ENCODE measurements at places on chromosomes 2 and 18. TPM values are rescaled to one million over a fixed set of nuclear protein-coding genes. Genes with fewer than 3 reads are reported as not detected.

DNA sequence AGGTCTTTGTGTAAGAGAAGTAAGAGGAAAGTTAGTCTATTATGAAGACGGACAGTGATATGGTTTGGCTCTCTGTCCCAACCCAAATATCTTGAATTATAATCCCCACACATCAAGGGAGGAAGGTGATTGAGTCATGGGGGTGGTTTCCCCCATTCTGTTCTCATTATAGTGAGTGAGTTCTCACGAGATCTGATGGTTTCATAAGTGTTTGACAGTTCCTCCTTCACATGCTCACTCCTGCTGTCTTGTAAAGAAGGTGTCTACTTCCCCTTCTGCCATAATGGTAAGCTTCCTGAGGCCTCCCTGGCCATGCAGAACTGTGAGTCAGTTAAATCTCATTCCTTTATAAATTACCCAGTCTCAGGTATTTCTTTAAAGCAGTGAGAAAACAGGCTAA is 67.6 kb downstream of the NEURL3 start:
- no peaks in the 10 kb centered on the region for H3K36me3 ChIP-seq
- DNase-seq: no peak
- H3K27ac ChIP-seq: no peak overlapping the region
- no peaks in the 10 kb centered on the region for H3K4me1 ChIP-seq
- no peaks in the 10 kb centered on the region for H3K27me3 ChIP-seq
- no peak overlapping the region for H3K4me3 ChIP-seq

Gene TOGARAM2
- 0.15 TPM for total RNA-seq

Gene NCKAP5
- total RNA-seq: 10.5 TPM

DNA sequence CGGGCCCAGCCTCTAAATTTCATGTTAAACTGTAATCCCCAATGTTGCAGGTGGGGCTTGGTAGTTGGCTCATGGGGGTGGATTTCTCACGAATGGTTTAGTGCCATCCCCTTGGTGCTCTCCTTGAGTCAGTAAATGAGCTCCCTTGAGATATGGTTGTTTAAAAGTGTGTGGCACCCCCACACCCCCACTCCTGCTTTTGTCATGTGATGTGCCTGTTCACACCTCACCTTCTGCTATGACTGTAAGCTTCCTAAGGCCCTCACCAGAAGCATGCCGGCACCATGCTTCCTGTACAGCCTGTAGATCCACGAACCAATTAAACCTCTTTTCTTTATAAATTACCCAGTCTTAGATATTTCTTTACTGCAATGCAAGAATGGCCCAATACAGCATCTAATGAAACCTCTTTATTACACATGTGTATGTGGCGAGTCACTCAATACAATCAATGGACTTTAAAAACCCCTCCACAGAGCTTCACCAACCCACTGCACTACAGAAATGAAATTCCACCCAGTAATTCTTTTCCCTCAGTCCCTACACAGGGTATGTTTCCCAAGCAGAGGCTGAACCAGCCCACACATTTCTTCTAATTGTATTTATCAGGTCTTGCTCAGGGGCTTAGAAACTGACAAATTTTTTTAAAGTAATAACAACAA is 47.3 kb downstream of the WDFY1 start:
- H3K36me3 ChIP-seq: peaks cover 4% of the 10 kb centered on the region
- no peaks in the 10 kb centered on the region for H3K4me1 ChIP-seq
- no peak overlapping the region for H3K27ac ChIP-seq
- H3K27me3 ChIP-seq: no peaks in the 10 kb centered on the region
- no peak for DNase-seq
- no peak overlapping the region for H3K4me3 ChIP-seq

DNA sequence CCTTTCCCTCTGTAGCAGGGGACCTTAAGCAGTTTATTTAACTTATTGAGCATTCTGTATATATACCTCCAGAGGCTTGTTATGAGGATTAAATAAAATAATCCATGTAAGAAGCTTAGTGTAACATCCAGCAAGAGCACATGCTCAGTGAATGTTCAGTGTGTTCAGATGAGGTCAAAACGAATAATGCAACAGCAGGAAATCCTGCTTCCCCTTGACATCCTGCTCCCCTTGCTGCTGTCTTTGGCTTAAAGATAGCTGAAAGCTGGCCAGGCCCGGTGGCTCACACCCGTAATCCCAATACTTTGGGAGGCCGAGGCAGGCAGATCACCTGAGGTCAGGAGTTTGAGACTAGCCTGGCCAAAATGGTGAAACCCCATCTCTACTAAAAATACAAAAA is 68.7 kb downstream of the COL4A4 start:
- no peak overlapping the region for H3K27ac ChIP-seq
- H3K4me1 ChIP-seq: no peaks in the 10 kb centered on the region
- no peak overlapping the region for H3K4me3 ChIP-seq
- no peaks in the 10 kb centered on the region for H3K27me3 ChIP-seq

- peak; percentile 88 for DNase-seq
- H3K4me1 ChIP-seq: peaks cover 10% of the 10 kb centered on the region
- no peak overlapping the region for H3K4me3 ChIP-seq
- peak overlapping the region; percentile 74 for H3K27ac ChIP-seq
- peaks cover 32% of the 10 kb centered on the region for H3K27me3 ChIP-seq
Measured at GRCh38 chr2:219001577-219002394, 8.6 kb upstream of the CRYBA2 start.

- H3K4me1 ChIP-seq: no peaks in the 10 kb centered on the region
- no peak for DNase-seq
- H3K4me3 ChIP-seq: no peak overlapping the region
- H3K27ac ChIP-seq: no peak overlapping the region
Measured at GRCh38 chr2:236993-237539, 26.8 kb downstream of the SH3YL1 start.

DNA sequence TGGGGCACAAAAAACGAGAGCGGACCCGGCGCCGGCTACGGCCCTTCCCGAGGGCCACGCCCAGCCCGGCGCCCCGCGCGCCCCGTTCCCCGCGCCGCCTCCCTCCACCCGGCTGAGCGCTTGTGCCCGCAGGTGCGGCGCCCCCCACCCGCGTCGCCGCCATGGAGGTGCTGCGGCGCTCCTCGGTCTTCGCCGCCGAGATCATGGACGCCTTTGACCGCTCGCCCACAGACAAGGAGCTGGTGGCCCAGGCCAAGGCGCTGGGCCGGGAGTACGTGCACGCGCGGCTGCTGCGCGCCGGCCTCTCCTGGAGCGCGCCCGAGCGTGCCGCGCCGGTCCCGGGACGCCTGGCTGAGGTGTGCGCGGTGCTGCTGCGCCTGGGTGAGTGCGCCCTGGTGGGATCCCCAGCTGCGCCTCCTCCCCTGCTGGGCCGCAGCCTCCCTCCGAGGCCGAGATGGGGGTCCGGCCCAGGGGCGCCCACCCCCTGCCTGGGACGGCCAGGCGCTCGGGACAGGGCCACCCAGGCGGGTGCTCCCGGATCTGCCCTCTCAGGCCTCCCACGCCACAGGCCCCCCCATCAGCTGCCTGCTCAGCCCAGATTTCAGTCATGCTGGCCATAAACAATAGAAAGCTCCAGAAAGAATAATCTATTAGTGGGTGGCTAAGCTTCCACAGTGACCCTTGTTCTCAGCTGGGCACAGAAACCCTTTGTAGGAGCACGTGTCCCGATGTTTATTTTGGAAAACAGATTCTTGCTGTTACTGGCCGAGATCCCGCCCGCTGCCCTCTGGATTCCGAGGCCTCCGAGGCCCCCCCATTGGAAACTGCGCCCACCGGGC is 997 bp downstream of the BOK start:
- no peak for DNase-seq
- H3K27me3 ChIP-seq: no peaks in the 10 kb centered on the region
- H3K27ac ChIP-seq: peak overlapping the region; percentile 87
- peaks cover 21% of the 10 kb centered on the region for H3K4me1 ChIP-seq

Gene IMPACT
- total RNA-seq: 29.0 TPM

Gene TUBA3E
- total RNA-seq: not detected

Gene WDSUB1
- total RNA-seq: 8.2 TPM

DNA sequence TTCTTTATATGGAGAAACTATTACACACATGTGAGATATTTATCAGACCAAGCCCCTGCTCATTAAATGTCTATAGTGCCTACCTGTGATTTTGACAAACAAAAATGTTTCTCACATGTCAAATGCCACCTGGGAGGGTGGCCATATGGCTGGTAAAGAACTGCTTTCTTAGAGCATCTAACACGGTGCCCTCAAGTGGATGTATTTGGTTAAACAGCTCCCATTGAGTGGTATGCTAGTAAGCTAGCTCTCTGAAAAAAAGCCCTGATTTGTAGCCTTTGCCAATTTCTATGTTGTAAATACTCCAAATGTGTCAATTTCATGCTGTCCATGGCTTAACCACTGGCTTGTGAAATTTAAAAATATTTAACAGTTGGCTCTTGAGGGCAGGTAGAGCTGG is 94.6 kb downstream of the PMAIP1 start:
- no peaks in the 10 kb centered on the region for H3K36me3 ChIP-seq
- peaks cover 3% of the 10 kb centered on the region for H3K27me3 ChIP-seq
- DNase-seq: no peak
- H3K4me3 ChIP-seq: no peak overlapping the region
- no peak overlapping the region for H3K27ac ChIP-seq
- no peaks in the 10 kb centered on the region for H3K4me1 ChIP-seq

- H3K36me3 ChIP-seq: no peaks in the 10 kb centered on the region
- H3K4me1 ChIP-seq: peaks cover 17% of the 10 kb centered on the region
- no peak for DNase-seq
Measured at GRCh38 chr18:903701-904100, 970 bp upstream of the ADCYAP1 start.

- no peaks in the 10 kb centered on the region for H3K27me3 ChIP-seq
- H3K27ac ChIP-seq: no peak overlapping the region
- no peak for DNase-seq
- no peaks in the 10 kb centered on the region for H3K36me3 ChIP-seq
- H3K4me3 ChIP-seq: no peak overlapping the region
Measured at GRCh38 chr2:109379507-109379906, 234.3 kb downstream of the SEPTIN10 start.

Gene SERPINB13
- total RNA-seq: not detected

GRCh38 chr2:100253786-100254185 is 68.5 kb downstream of the LONRF2 start:
- no peaks in the 10 kb centered on the region for H3K4me1 ChIP-seq
- no peaks in the 10 kb centered on the region for H3K36me3 ChIP-seq
- no peaks in the 10 kb centered on the region for H3K27me3 ChIP-seq
- no peak for DNase-seq

- H3K36me3 ChIP-seq: no peaks in the 10 kb centered on the region
- DNase-seq: no peak
- H3K4me3 ChIP-seq: no peak overlapping the region
- H3K27ac ChIP-seq: no peak overlapping the region
Measured at GRCh38 chr2:66034467-66034866, 400.5 kb upstream of the MEIS1 start.

Gene CYP1B1
- 166 TPM for total RNA-seq

- peak overlapping the region; percentile 72 for H3K27ac ChIP-seq
- H3K36me3 ChIP-seq: no peaks in the 10 kb centered on the region
- peak overlapping the region; percentile 3 for H3K4me3 ChIP-seq
- no peaks in the 10 kb centered on the region for H3K4me1 ChIP-seq
- DNase-seq: no peak
Measured at GRCh38 chr18:55794288-55795052, 206.5 kb upstream of the TCF4 start.

GRCh38 chr2:171316220-171316619 is 117.6 kb downstream of the METTL8 start:
- DNase-seq: no peak
- no peaks in the 10 kb centered on the region for H3K36me3 ChIP-seq
- no peak overlapping the region for H3K4me3 ChIP-seq
- no peaks in the 10 kb centered on the region for H3K4me1 ChIP-seq
- H3K27ac ChIP-seq: no peak overlapping the region
- no peaks in the 10 kb centered on the region for H3K27me3 ChIP-seq

Gene NEU4
- 3.0 TPM for total RNA-seq

Gene POU3F3
- 0.98 TPM for total RNA-seq

DNA sequence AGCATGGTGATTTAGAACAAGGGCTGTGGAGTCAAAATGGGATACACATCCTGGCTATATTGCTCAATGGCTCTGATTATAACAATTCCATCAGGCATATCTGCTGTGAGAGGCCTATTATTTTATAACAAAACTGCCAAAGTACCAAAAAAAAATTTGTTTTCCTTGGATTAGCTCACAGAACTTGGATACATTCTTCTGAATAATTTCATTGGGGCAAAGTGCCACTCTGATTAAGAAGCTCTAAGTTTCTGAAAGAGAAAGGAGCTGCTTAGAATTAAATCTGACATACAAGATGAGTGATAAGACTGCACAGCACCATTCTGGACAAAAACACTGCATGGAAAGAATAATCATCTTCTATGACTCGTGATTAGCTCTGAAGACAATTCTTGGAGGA is 85.7 kb downstream of the SMC6 start:
- DNase-seq: no peak
- H3K4me1 ChIP-seq: no peaks in the 10 kb centered on the region
- H3K4me3 ChIP-seq: no peak overlapping the region
- no peak overlapping the region for H3K27ac ChIP-seq
- H3K36me3 ChIP-seq: no peaks in the 10 kb centered on the region

GRCh38 chr18:681985-682384 is 24.5 kb downstream of the TYMS start:
- no peak for DNase-seq
- H3K4me1 ChIP-seq: no peaks in the 10 kb centered on the region
- H3K27me3 ChIP-seq: no peaks in the 10 kb centered on the region
- no peaks in the 10 kb centered on the region for H3K36me3 ChIP-seq
- H3K4me3 ChIP-seq: no peak overlapping the region

DNA sequence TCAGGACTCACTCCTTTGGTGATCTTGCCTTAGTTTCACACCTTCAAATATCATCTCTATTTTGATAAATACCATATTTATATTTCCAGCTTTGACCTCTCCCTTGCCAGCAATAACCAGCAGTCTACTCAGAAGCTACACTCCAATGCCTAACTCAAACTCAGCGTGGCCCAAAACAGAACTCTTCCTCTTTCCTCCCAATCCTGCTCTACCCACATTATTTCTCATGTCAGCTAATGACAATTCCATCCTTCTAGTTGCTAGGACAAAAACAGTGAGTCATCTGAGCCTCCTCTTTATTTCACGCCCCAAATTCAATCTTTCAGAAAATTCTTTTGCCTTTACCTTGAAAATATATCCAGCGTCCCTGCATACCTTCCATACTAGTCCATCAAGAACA is 23.5 kb downstream of the CYRIA start:
- H3K4me3 ChIP-seq: no peak overlapping the region
- H3K27me3 ChIP-seq: no peaks in the 10 kb centered on the region
- H3K36me3 ChIP-seq: no peaks in the 10 kb centered on the region
- no peak for DNase-seq
- peaks cover 4% of the 10 kb centered on the region for H3K4me1 ChIP-seq

DNA sequence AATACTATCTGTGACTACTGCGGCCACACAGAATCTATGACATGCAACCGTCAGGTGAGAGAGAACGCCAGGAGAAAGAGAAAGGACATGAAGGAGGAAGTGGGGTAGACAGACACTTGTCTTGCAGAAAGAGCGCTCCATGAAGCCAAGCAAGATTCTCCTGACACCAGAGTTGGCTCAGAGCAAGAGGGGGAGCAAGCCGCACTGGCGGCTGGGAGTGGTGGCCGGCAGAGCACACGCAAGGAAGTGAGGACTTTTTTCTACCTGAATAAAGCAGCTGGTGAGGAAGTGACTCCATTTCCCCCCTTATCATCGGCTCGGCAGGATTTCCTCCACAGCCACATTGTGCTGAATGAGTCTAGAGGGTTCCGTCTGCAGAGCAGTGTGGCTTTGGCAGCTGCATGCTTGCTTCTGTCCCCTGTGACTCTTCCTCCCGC is 181.6 kb downstream of the BCL2 start:
- DNase-seq: no peak
- no peaks in the 10 kb centered on the region for H3K27me3 ChIP-seq
- peak overlapping the region; percentile 12 for H3K4me3 ChIP-seq
- H3K36me3 ChIP-seq: no peaks in the 10 kb centered on the region
- peaks cover 4% of the 10 kb centered on the region for H3K4me1 ChIP-seq

Gene C1QL2
- 0.15 TPM for total RNA-seq

- DNase-seq: no peak
- no peaks in the 10 kb centered on the region for H3K36me3 ChIP-seq
- H3K4me3 ChIP-seq: no peak overlapping the region
- no peak overlapping the region for H3K27ac ChIP-seq
- H3K4me1 ChIP-seq: no peaks in the 10 kb centered on the region
Measured at GRCh38 chr2:37307500-37307899, 17.1 kb downstream of the PRKD3 start.

Data from breast epithelium (tissue), 4 donors.